ENCODE measurements at places on chromosomes 12 and 14.
A peak's percentile ranks its signal among the peaks of the same experiment; 100 is the strongest.

GRCh38 chr12:19066475-19067001, 63.0 kb upstream of the PLEKHA5 start:
- no peak for DNase-seq

DNA sequence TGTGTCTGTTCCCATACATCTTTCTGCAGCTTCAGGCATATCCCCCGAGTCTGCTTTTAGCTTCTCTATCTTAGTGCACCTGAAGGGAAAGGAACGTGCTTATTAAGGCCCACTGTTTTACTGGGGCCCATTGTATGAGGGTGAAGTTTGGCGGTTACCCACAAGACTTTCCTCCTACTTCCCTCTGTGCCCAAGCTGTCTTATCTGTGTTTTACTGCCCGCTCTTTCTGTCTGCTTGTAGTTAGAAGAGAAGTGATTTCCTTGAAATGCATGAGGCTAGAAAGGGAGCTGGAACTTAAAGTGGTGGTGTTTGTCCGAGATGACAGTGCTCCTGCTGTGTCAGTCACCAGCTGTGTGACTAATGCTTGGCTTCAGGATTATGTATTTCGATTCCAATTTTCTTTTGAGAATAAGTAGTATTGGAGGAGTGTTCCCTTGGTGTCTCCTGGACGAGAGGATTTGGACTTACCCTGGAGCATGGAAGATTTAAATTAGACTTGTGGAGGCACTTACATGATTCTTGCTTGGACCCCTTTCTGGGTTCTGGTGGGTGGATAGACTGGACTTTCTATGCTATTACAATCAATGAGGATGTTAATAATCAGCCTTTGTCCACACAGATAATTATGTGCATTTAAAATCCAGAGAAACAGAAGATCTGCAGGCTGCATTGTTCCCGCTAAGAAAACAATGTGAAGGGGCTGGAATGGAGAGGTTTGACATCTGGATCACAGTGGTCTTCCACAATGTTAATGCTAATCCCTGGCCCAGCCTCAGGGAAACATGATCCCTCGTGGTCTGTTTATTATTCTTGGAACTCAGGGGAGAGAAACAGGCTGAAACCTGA, 13.9 kb upstream of the KRT86 start:
- DNase-seq = no peak

GRCh38 chr14:23562822-23563472, 4.6 kb downstream of the AP1G2 start:
- DNase-seq = peak; percentile 31

- no peak for DNase-seq
Measured at GRCh38 chr14:61574514-61574807, 120.9 kb upstream of the HIF1A start.

- no peak for DNase-seq
Measured at GRCh38 chr12:4567073-4567881, 5.3 kb downstream of the DYRK4 start.

- DNase-seq = no peak
Measured at GRCh38 chr12:87127272-87127671, 871.1 kb upstream of the MGAT4C start.

GRCh38 chr12:4288296-4289131, 15.0 kb downstream of the CCND2 start:
- DNase-seq = no peak

DNA sequence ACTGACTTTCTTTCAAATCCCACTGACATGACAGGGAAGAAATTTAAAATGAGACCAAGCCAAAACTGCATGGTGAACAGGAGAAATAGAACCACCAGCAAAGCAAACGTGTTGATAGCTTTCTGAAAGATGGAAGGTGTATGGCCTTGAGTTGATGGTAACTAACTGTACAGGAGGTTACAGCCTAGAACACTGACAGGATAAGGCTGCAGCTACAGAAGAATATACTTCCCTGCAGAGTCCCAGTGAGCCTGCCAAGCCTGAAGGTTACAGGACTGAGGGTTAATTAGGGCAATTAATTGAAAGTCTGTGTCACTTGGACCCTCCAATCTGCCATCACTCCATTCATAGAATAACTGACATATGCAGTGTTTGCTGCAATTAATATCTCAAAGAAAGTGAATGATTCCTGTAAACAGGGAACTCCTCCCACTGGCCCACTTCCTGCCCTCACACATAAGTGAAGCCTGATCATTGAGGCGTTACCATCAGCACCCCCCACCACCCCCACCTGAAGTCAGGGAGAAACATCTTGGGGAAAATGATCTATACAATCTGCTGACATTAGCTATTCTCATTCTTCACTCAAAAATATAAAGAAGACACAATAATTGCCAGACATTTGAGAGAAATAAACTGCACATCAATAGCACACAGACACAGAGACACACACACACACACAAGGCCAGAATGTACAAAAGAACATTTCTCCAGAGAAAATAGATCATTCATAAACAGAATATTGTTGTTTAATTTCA, 73.4 kb downstream of the GTF2A1 start:
- DNase-seq = no peak

GRCh38 chr14:71524320-71524982, 407.8 kb upstream of the RGS6 start:
- DNase-seq = no peak

DNA sequence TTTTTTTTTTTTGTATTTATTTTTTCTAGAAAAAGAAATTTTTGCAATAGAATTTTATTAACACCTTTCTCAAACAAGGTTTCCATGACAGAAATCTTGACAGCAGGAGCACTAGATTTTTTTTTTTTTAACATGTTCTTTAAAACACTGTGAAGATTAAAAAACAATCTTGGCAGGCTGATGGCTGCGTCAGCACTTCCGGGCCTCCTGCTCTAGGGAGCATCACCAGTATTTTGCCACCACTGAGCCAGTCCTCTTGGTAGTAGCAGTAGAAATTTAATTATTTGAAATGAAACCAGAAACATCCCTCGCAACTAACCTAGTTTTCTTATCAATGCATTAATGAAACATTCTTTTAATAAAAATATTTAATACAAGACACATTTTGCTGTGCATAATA, 99.6 kb downstream of the APAF1 start:
- no peak for DNase-seq

DNA sequence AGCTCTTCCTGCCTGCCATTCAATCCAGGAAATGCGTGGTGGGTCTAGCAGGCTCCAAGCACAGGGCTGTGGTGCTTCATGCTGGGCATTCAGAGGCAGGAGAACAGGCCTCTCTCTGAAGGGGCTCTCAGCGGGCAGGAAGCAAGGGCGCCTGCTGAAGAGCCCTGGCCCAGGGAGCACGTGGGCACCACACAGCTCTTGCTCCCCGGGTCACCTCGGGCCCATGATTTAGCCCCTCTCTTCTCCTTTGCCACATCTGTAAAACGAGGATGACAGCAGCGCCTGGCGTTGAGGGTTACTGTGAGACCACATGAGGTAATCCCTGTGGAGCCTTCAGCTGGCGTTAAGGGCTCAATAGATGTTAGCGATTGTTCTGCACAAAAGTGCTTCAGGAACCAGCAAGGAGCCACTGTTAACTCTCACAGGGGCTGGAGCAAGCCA, 37.6 kb upstream of the SPTLC2 start:
- no peak for DNase-seq

- DNase-seq = no peak
Measured at GRCh38 chr14:100604709-100605108, 17.5 kb upstream of the BEGAIN start.

GRCh38 chr12:31765931-31766330, 37.1 kb upstream of the AMN1 start:
- DNase-seq = no peak

- DNase-seq = no peak
Measured at GRCh38 chr12:45336331-45336730, 120.4 kb downstream of the ANO6 start.

GRCh38 chr14:68245146-68246073, 425.8 kb downstream of the RAD51B start:
- DNase-seq = no peak

DNA sequence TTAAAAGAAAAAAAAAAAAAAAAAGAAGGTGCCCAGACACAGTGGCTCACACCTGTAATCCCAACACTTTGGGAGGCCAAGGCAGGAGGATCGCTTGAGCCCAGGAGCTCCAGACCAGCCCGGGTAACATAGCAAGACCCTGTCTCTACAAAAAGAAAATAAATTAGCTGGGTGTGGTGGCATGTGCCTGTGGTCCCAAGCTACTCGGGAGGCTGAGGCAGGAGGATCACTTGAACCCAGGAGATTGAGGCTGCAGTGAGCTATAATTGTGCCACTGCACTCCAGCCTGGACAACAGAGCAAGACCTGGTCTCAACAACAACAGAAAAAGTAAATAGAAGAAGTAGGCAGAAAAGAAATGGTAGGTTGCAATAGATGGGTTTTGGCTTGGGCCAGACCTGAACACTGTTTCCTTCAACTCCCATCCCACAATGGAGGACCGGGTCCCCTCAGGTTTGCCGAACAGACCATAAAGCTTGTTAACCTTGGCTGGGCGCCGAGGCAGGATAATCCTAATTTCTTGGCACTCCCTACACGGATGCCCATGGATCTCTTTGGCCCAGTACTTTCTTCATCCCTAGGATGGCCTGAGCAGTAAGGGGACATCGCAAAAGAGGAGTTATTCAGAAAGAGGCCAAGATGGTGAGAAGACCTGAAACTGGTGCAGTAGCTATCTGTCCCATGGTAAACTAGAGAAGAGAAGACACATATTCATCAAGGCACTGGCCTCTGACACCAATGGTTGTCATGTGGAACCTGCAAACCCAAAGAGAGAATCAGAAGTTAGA, 165.5 kb upstream of the CCND2 start:
- no peak for DNase-seq

DNA sequence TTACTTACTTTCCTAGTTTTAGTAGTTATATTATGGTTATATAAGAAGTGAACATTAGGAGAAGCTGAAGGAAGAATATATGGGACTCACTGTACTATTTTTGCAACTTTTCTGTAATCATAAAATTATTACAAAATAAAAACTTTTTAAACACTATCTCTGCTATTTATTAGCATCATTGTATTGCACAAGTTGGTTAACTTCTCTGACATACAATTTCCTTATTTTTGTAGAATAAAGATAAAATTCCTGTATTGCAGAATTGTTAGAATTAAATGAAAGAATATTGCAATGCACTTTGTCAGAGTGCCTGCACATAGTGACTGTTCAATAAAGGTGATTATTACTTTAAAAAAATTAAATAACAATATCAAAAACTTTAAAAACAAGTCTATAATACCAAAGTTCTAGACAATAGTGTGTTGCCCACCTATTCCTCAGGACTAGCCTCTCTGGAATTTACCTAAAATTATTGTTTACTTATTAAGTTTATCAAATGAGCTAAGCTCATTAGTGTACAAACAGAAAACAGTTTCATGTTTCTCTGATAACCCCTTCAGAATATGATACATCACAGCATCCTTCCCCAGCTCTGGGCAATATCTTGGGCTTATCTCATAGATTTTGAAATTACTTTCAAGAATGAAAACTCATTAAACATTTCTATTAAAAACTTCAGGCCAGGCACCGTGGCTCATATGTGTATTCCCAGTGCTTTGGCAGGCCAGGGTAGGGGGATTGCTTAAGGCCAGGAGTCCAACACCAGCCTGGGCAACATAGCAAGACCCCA, 77.4 kb upstream of the TMPO start:
- no peak for DNase-seq

DNA sequence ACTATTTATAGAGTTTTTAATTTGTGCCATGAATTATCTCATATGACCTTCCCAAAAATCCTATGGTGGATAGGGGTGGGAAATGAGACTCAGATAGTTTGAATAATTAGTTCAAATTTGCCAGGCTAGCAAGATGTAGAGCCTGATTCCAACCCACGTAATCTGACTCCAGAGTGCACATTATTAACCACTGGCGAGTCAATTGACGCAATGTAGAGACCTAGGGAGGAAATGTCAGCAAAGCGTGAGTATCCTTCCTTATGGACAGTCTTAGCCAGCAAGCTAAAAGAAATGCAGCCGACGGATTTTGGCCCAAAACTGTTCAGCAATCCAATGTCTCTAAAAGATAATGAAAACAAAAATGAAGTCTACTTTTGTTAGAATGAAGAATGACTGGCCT, 193.3 kb upstream of the KRR1 start:
- no peak for DNase-seq

- DNase-seq = no peak
Measured at GRCh38 chr12:75613981-75614380, 102.6 kb upstream of the KRR1 start.

- no peak for DNase-seq
Measured at GRCh38 chr12:55922126-55922525, 5.6 kb downstream of the PYM1 start.

DNA sequence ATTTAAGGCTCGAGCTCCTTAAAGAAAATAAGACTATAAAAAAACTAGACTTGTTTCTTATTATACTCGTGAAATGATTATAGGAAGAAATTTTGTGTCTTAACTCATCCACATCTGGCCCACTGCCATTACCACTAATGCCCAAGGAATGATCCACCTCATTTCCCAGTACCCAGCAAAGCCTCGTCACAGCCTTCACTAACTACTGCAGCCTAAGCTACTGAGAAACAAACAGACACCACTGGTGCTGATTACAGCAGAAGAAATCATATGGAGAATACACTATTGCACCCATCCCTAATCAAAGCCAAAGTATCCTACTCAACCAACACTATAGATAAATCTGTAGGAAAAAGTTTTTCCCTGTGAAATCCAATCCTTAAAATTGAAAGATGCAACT, 205.3 kb upstream of the NAV3 start:
- no peak for DNase-seq

DNA sequence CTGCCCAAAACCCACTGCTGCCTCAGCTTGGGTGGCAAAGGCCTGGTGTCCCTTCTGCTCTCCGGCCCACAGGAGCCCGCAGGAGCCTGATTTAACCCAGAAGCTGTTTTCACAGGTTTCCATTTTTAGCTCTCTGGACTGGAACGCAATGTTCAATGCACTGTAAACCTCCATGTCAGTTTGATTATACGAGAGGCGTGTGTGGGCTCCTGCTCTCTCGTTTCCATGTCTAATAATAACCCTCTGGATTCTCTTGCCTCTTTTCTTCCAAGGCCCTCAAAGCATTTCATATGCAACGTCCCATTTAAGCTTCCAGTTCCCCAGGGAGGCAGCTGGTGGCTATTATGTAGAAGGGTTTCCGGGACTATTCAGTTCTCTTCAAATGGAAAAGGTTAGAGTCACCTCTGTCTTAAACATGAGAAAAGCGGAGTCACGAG, 161.1 kb downstream of the SUDS3 start:
- DNase-seq = no peak

DNA sequence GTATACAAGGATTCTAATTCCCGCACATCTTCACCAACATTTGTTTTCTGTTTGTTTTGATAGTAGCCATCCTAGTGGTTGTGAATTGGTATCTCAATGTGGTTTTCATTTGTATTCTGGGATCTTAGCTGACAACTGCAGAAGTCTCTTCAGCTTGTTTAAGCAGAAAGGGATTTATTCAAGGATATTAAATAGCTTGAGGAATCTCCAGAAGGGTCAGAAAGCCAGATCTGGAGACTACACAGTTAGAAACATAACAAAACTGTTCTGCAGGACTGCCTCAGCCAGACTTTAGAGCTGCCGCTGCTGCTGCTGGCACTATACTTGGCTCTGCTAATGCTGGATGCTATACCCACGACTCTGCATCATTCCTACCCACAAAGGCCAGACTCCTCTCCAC, 13.4 kb upstream of the CDKL1 start:
- DNase-seq = no peak

- no peak for DNase-seq
Measured at GRCh38 chr12:120475643-120476042, 6.1 kb upstream of the SRSF9 start.

GRCh38 chr14:104735830-104736642, 12.0 kb downstream of the ADSS1 start:
- no peak for DNase-seq
